ENCODE measurements at places on chromosomes 4 and X. TPM values are rescaled to one million over a fixed set of nuclear protein-coding genes. Genes with fewer than 3 reads are reported as not detected.

The WAS gene
- 1.9 TPM for total RNA-seq

The PPARGC1A gene
- total RNA-seq = 23.9 TPM

The C4orf36 gene
- total RNA-seq = not detected

The HGFAC gene
- total RNA-seq = 2.3 TPM

The CLDN24 gene
- total RNA-seq = not detected

The INPP4B gene
- total RNA-seq = 6.3 TPM

The SLC49A3 gene
- total RNA-seq = 1.9 TPM

The SPON2 gene
- total RNA-seq = 0.42 TPM

The ELOVL6 gene
- total RNA-seq = 32.4 TPM

The GRK4 gene
- total RNA-seq = 12.8 TPM

The HS3ST1 gene
- 0.35 TPM for total RNA-seq

The MAGEH1 gene
- total RNA-seq = 88.9 TPM

The UGT2B10 gene
- total RNA-seq = not detected

The IL13RA1 gene
- 17.8 TPM for total RNA-seq

The FGD1 gene
- total RNA-seq = 28.8 TPM

The STARD8 gene
- 1.9 TPM for total RNA-seq

The AFP gene
- 0.67 TPM for total RNA-seq

The BCLAF3 gene
- total RNA-seq = 2.0 TPM

The STK32B gene
- total RNA-seq = not detected

The CWH43 gene
- not detected for total RNA-seq

The ETDB gene
- total RNA-seq = not detected

The SRP72 gene
- 35.3 TPM for total RNA-seq

The IGFBP7 gene
- 66.1 TPM for total RNA-seq

The HSD17B13 gene
- total RNA-seq = 0.18 TPM

The LRIT3 gene
- 0.15 TPM for total RNA-seq

The ARHGAP24 gene
- 10.4 TPM for total RNA-seq

The ARHGAP10 gene
- total RNA-seq = 15.0 TPM

The TLR8 gene
- total RNA-seq = not detected
